Urinary bladder (tissue), 4 donors: ENCODE measurements at places on chromosomes 7 and 10. TPM values are rescaled to one million over a fixed set of nuclear protein-coding genes. Genes with fewer than 3 reads are reported as not detected.

GRCh38 chr10:122292376-122292775, 21.3 kb downstream of the BTBD16 start:
- no peak for DNase-seq

Gene CDHR1
- 0.32 TPM for total RNA-seq

DNA sequence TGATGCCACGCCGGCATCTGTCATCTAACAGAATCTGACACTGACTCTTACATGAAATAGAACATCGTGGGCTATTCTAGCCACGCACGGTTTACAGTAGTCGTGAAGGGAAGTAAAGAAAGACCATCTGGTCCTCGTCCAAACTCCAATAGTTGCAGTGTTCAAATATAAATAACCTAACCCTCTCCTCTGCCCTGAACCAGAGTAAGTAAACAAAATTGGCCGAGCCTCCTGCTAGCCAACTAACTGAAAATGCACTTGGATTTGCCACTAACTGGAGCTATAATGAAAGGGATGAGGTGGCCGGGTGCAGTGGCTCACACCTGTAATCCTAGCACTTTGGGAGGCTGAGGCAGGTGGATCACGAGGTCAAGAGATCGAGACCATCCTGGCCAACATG, 29.5 kb upstream of the ZC3HAV1L start:
- DNase-seq = no peak

- no peak for DNase-seq
These were observed 350.2 kb upstream of the SHH start for GRCh38 chr7:156162451-156162850.

- no peak for DNase-seq
These were observed 63.3 kb downstream of the IMMP2L start for GRCh38 chr7:111499027-111499426.

GRCh38 chr7:72217151-72217550, 195.0 kb downstream of the CALN1 start:
- DNase-seq = no peak

GRCh38 chr10:5654218-5654755, 12.1 kb downstream of the ASB13 start:
- DNase-seq = no peak

Gene PKD2L1
- not detected for total RNA-seq

Gene SLC26A3
- total RNA-seq = not detected

DNA sequence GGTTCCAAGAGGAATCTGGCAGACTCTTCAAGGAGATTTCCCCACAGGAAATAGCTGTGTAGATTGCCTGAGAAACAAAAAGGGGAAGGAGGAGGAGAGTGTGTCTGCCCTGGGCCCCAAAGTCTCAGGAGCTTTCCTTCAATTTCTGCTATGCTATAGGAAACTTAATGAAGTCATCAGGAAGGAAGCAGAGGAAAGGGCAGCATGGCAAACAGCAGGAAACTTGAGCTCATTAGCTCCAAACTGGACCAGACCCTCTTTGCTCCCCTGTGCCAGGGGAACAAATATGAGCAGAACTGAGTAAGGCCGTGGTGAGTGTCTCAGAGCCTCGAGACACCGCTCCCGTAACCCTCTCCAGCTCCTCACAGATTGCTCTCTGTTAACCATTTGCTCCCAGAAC, 4.8 kb upstream of the KCNIP2 start:
- DNase-seq = no peak

GRCh38 chr7:32507414-32507813, 12.1 kb downstream of the AVL9 start:
- no peak for DNase-seq

- DNase-seq = no peak
These were observed 146.3 kb upstream of the NPS start for GRCh38 chr10:127402596-127403409.

Gene ACTL6B
- 0.69 TPM for total RNA-seq

DNA sequence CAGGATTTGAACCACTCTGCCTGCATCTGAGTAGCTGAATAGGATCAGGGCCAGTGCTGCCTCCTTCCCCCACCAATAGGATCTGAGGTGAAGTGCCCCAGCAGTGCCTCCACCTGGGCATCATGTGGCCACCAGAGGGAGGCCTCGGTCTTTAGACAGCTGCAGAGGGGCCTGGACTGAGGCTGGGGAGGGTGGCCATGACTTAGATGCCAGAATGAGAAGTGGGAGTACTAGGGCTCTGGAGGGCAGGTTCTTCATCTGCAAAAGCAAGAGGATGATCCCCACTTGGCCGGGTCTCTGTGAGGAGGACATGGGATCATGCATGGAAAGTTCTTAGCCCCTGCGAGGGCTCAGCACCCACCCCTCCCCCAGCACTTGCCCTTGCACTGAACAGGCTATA, 56.9 kb downstream of the NEUROG3 start:
- DNase-seq = no peak

GRCh38 chr10:123154711-123155505, 706 bp downstream of the BUB3 start:
- DNase-seq = no peak

Gene HACD1
- 37.7 TPM for total RNA-seq

Gene VAX1
- not detected for total RNA-seq

- DNase-seq = no peak
These were observed 23.8 kb downstream of the ENO4 start for GRCh38 chr10:116873134-116873533.

Gene ANXA8
- 7.7 TPM for total RNA-seq

Gene TLX1
- total RNA-seq = not detected

DNA sequence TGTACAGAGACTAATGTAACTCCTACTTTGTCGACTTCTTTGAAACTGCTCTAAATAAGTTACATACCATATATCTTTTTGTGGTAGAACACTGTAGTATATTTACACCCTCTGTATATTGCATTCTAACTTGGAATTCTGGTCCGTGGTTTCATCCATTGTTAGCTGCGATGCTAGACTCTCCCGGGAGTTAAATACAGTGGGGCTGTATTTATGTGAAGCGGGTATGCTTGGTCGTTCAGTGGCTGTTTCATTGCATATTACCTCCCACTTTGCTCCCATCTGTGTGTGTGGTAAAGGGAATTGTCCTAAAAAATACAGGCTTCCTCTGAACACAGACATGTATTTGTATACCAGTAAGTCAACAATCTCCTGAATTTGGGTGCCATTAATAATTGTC, 231.1 kb downstream of the SLC25A13 start:
- no peak for DNase-seq

DNA sequence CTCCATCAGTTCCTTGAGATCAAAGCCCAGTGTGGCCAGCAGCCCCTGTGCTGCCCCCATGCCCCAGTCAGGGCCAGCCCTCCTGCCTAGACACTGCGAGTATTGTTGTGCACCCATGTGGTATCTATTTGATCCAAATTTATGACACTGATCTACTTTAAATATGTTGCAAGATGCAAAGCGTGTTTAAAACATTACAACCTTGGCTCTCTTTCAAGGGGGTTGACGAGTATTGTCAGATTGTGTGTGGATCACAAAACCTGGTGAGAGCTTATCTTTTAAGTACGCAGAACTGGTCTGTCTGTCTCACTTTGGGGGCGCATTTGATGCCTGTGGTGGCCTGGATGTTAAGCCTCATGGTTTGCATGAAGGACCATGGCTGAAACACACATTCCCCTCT, 108.9 kb downstream of the COL13A1 start:
- no peak for DNase-seq

Gene VIM
- total RNA-seq = 1,379 TPM

Gene SORBS1
- total RNA-seq = 297 TPM

DNA sequence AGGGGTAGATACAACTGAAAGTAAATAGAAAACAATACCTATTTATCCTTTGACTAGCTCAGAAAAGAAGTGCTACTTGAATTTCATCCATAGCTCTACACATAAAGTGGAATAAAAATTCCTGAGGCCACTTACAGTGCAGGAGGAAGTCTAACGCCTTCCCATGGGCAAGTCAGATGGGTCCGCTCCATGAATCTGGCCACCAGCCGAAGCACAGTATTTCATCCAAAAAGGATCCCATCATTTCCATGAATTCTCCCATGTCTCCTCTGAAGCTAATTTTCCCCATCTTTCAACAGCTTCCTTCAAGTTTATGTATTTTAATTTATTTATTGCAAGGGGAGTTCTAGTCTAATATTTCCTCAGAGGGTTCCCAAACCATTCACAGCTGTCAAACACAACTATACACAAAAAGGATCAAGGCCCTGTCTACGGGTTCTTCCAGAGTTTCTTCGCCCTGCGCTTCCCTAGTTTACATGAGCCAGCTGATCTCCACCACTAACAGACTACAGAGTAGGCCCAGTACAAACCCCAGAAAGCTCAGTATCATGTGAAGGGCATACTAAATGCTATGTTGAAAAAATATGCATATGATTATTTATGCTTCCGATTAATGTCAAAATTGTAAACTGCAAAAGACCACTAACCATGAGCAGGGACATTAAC, 184.7 kb downstream of the DOCK4 start:
- DNase-seq = no peak

DNA sequence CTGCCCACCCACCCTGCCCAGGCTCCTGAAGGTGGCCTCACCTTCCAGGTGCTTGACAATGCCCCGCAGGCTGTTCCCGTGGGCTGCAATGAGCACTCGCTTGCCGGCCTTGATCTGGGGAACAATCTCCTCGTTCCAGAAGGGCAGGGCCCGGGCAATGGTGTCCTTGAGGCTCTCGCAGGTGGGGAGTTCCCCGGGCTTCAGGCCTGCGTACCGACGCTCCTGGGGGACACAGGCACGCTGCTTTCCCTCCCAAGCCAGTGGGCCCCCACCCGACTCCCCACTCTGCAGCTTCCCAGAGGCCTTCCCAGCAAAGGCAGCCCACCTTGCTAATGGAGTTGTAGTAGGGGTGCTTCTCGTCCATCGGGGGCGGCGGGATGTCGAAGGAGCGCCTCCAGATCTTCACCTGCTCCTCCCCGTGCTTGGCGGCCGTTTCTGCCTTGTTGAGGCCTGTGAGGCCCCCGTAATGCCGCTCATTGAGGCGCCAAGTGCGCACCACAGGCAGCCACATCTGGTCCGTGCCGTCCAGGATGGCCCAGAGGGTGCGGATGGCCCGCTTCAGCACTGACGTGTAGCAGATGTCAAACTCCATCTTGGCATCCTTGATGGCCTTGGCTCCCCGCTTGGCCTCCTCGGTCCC, 456 bp downstream of the PGAM2 start:
- no peak for DNase-seq

GRCh38 chr10:103598654-103599115, 105.2 kb downstream of the NEURL1 start:
- DNase-seq = no peak

GRCh38 chr7:12360948-12361347, 42.7 kb downstream of the VWDE start:
- DNase-seq = no peak

DNA sequence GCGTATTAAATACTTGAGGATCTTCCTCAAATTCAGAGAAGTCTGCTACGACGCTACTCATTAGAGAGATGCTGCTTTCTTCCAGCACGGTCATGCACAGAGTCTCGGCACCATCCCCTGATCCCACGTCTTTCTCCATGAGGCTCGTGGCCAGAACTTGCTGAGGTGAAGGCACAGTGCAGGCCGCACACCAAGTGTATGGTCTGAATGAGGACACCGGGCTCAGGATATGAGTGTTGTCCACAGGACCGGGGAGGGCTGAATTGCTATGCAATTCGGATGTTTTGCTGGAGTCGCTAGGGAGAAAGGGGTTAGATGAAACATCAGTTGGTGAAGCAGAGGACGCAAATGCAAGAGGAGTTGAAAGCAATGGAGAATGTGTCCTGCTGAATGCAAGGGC, 63.0 kb downstream of the KIAA1549 start:
- DNase-seq = no peak

Gene MOGAT3
- total RNA-seq = not detected

DNA sequence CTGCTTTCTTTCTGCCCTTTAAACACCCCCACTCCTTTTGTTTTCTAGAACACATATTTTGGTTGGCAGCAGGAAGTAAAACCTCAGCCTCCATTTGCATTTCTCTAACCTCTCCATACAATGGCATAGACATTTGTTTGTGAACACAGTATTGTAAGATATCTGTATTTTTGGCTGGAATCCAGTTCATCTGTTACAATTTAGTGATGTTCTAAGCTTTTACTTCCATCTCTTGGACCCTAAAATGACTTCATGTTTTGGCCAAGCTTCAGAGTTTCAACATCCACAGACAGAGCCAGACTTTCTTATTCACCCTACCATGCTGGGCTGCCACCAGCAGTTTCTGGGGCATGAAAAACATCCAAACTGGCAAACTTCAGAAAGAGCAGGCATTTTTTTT, 21.1 kb upstream of the AUTS2 start:
- no peak for DNase-seq

- DNase-seq = no peak
These were observed 141.6 kb downstream of the TSPAN12 start for GRCh38 chr7:120716307-120716706.

DNA sequence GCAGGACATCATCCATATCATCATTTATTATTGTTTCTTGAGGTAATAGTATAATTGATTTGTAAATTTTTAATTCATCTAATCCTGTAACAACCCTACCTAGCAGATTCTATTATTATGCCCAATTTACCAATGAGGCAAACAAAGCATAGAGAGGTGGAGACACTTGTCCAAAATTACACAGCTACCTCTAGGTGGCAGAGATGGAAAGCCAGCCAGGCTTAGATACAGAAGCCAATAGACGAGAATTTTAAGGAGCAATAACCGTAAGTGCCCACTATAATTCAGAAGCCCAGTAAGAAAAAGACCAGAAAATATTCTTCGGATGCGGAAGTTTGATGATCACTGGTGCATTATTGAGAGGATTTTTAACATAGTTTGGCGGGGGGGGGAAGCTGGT, 54.0 kb downstream of the ANK3 start:
- DNase-seq = no peak

GRCh38 chr7:148212731-148213130, 377.8 kb upstream of the C7orf33 start:
- no peak for DNase-seq

GRCh38 chr7:82141427-82141826, 302.1 kb downstream of the CACNA2D1 start:
- DNase-seq = no peak

GRCh38 chr10:128952856-128953255, 514.2 kb upstream of the MGMT start:
- DNase-seq = no peak
